C1 segment of cervical spinal cord (tissue), 14 donors: ENCODE measurements at places on chromosomes 1 and 21.
A peak's percentile ranks its signal among the peaks of the same experiment; 100 is the strongest.

- DNase-seq, result no peak
Observed at GRCh38 chr1:225962440-225962975, 21.5 kb upstream of the LEFTY2 start.

DNA sequence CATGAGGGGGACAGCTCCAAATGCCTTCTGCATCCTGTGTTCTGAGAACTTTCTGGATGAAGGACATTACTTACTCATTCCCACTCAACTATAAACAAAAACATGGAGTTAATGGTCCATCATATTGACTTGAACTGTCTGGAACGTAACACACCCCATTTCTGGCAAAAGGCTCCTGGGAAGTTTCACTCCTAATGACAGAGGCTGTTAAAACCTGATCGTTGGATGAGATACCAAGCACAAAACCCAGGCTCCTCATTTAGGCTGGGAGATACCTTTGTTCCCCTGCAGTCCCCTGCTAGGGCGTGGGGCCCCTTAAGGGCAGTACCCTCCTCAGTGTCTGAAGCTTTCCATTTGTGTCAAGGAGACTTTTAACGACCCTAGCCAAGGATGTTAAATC lies 78.9 kb downstream of the RHOU start:
- DNase-seq, result no peak

DNA sequence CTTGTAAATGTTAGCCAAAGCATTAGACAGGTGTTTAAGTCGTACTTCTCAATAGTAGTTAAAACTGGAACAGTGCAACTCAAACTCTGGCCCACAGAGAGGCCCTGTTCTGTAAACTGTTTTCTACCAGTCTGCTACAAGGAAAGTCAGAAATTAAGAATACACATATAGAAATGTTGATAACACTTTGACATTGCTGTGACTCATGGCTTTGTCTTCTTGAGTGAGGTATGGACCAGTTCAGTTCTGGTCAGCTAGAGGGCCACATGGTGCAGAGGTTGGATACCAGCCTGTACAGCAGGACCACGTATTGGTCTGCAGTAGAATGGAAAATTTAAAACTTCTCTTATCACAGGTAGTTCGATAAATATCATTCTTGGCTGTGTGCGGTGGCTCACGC lies 22.3 kb downstream of the ZBTB8B start:
- DNase-seq, result no peak

DNA sequence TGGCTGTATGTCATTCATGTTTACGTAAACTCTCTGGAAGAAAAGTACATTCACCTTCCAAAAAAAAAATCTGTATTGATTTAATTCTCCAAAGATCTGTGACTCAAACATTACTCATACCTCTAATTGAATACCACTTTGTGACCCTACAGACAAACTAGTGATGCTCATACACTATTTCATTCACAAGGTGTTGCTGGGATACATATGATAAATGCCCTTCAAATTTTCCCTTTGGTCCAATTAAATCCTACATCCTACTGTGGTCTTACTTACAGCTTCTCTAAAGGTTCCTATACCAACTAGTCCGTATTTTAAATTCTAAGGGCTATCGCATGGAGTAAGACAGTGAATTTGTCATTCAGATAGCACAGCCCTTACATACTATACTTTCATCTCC lies 26.8 kb upstream of the CADM3 start:
- DNase-seq, result no peak

DNA sequence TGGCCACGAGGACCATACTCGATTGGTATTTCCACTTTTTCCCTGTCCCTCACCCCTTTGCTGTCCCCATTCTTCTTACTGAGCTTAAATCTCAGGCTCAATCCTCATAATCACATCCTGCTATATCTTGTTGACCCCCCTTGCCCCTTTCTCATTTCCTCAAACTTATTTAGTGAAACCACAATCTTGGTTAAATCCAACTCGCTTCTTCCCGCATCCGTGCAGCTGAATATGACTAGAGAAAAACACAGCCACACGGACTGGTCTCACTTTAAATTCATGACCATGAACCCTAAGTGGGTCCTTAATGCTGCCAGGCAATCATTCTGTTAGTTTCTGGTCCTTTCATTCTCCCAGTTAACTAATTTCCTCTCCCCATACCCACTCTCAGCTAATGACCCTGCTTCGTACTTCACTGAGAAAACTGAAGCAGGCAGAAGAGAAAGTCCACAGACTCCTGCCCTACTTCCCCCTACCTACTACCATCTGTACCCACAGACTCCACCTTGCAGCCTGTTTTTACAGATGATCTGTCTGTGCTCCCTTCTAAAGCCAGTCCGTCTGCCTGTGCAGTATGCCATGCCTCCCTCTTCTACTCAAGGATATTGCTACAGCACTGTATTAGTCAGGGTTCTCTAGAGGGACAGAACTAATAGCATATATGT lies 96.8 kb upstream of the LMO4 start:
- no peak for DNase-seq

GRCh38 chr1:79079770-79080169 lies 73.2 kb upstream of the ADGRL4 start:
- DNase-seq, result no peak

DNA sequence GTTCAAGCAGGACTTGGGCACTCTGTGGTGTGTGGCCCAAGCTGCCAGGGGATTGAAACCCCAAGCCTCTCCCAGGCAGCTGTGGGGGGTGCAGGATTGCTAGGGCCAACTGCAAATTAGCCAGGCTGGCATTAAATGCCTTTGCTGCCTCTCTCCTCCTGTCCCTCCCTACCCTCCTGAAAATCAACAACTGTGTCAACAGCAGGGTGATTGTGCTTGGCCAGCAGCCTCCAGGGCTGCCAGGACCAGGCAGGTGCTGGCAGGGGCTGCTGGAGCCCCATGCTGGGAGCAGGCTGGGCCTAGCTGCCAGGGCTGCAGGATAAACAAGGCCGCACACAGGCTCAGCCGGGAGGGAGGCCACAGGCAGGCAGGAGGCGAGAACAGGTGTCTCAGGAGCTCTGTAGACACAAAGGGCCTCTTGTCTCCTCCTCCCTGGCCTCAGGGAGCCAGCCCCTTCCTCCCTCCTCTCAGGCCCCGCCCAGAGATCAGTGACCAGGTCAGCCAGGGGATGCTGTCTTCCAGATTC lies 11.4 kb downstream of the SOX13 start:
- DNase-seq, result peak; percentile 29

DNA sequence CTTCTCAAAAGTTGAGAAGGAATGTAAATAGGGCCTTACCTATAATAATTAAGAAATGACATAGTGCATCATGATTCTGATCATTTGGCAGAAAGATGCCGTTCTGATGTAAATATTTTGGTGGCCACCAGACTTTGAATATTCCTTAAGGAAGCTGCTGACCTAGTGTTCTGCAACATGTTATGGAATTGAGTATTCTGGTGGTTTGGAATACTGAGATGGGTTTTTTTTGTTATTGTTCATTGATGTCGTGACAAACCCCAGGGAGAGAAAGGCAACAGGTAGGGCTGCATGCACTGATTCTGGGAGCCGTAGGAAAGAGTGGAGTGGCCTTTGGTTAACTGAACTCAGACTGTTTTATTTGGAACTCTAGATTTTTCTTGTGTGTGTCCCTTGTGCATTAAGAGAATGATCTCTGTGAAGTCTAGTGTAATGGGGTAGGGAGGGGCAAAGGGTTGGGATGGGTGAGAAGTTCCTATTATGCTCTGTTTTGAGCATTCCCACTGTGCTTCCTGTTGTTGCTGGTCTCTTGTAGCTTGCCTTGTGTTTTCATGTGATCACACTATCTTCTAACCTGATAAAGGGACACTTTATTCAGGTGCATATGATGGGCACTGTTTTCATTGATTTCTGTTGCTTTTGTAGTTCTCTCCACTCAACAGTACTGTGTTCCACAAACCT lies 25.0 kb downstream of the ZBTB8B start:
- no peak for DNase-seq

DNA sequence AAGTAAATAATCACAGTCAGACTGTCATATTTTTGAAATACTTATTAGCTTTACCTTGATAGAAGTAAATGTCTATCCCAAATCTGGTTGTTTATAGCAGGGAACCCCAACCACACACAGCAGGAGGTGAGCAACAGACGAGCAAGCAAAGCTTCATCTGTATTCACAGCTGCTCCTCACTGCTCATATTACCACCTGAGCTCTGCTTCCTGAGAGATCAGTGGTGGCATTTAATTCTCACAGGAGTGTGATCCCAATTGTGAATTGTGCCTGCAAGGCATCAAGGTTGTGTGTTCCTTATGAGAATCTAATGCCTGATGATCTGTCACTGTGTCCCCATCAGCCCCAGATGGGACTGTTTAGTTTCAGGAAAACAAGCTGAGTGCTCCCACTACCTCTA lies 104.3 kb downstream of the GPATCH2 start:
- DNase-seq, result no peak

DNA sequence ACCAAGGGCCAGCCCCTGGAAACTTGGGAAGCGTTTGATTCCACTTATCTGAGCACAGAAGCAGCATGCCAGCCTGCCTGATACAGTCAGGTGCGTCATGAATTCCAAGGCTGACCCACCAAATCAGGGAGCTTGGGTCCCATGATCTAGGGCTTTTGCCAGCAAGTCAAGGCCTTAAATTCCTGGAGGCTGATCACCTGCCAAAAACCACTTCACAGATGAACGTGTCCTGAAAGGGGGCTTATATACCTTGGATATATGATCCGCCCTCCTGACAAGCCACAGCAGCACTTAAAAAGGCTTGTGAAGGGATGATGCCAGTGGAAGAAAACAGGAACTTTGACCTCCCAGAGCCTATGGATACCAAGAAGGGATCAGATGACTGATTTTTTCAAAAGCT lies 24.0 kb upstream of the CLIC6 start:
- no peak for DNase-seq

DNA sequence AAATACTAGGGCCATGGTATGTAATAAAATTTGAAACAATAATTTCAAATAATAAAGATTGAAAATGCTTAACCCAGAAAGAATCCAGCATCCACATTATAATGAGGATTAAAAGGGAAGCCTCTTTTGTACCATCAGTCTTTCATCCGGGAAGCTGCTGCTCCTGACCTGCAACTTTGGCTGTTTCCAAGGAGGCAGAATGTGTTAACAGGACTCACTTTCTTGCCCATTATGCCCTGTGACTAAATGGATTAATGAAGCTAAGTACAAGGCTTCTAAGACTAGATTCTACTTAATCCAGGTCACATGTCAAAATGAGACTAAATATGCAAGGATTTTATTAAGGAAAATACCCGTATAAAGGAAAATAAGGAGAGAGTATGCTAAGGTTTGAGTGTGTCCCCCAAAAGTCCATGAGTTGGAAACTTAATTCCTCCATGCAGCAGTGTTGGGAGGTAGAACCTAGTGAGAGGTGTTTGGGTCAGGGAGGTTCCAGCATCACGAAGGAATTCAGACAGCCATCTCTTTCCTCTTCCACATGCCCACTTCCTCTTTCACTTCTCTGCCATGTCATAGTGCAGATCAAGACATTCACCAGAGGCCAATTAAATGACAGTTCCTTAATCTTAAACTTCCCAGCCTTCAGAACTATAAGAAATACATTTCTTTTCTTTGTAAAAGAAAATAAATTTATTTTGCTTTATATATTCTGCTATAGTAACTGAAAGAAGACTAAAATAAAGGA lies 27.7 kb downstream of the FMO2 start:
- DNase-seq, result no peak

DNA sequence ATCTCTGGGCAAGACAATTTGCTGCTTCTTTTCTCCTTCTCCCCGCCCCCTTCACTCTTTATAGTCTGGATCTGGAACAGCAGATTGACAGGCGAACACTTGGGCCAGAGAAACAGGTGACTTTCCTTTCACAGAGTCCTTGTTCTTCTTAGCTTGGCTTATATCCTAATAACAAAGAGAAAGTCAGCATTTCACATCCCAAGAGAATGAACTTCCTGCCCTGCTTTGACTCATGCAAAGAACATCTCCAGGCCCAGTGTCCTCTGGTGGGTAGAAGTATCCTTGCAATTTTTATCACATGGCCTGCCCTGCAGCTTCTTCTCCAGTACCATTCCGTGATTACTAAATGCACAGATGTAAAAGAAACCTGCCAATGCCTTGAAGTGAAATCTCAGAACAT lies 764.4 kb downstream of the ADGRL2 start:
- no peak for DNase-seq

GRCh38 chr1:218305472-218306064 lies 20.5 kb downstream of the RRP15 start:
- DNase-seq, result no peak

- no peak for DNase-seq
Observed at GRCh38 chr1:36132029-36132428, 7.0 kb upstream of the COL8A2 start.

GRCh38 chr1:207497941-207498340 lies 2.0 kb downstream of the CR1 start:
- no peak for DNase-seq

DNA sequence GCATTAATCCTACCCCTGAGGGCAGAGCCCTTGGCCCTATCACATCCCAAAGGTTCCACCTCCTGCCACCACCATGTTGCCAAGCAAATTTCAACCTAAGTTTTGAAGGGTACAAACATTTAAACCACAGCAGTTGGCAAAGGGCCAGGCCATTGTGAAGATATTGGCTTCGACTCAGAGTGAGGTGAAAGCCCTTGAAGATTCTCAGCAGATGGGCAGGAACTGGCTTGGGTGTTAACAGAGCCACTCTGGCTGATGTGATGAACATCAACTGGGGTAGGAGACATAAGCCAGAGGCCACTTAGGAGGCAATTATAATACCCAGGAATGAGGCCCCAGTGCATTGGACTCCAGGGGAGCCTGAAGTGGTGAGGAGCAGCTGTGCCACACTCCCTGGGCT lies 207.7 kb upstream of the KAZN start:
- DNase-seq, result no peak

DNA sequence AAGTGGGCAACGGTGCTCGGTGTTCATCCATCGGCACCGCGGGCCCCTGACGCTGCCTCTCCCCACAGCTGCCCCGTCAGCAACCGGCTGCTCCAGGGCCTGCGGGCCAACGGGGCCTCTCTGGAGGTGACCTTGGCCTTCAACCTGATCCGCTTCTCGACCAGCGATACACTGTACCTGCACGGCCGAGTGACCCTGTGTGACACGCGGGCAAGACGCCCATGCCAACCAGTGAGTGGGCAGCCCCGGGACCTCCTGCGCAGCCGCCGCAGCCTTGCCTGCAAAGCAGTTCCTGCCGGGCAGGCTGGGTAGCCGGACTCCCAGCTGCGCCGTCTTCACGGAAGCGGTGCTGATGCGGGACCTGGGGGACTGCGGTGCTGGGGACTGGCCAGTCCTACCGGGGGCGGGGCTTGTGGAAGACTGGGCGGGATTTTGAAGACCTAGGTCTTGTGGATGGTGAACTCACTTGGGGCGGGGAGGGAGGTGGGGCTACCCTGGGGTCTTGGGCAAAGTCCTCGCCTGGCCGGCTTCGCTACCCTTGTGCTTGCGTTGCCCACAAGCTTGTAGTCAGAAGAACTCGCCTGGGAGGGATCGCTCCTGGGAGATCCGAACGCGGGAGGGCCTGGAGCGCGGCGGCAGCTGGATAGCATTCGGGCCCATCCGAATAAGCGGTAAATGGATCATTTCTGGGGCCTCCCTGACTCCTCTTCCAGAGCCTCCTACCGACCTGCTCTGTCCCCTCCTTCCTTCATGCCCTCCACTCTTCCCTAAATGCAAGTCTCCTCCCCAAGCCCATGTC lies 8.8 kb upstream of the CEP85 start:
- no peak for DNase-seq

- no peak for DNase-seq
Observed at GRCh38 chr1:76687307-76688175, 179.7 kb upstream of the ST6GALNAC5 start.

GRCh38 chr1:186880982-186881381 lies 52.2 kb downstream of the PLA2G4A start:
- DNase-seq, result no peak

- no peak for DNase-seq
Observed at GRCh38 chr1:74334147-74334546, 99.0 kb downstream of the TNNI3K start.

GRCh38 chr1:196115646-196116045 lies 492.6 kb downstream of the KCNT2 start:
- no peak for DNase-seq

- DNase-seq, result no peak
Observed at GRCh38 chr1:4701276-4701675, 46.9 kb downstream of the AJAP1 start.
